T-helper 2 cell (primary cell): ENCODE measurements at places on chromosomes 1 and 21.

GRCh38 chr1:94335447-94335846 lies 82.7 kb upstream of the ABCD3 start:
- DNase-seq: no peak

DNA sequence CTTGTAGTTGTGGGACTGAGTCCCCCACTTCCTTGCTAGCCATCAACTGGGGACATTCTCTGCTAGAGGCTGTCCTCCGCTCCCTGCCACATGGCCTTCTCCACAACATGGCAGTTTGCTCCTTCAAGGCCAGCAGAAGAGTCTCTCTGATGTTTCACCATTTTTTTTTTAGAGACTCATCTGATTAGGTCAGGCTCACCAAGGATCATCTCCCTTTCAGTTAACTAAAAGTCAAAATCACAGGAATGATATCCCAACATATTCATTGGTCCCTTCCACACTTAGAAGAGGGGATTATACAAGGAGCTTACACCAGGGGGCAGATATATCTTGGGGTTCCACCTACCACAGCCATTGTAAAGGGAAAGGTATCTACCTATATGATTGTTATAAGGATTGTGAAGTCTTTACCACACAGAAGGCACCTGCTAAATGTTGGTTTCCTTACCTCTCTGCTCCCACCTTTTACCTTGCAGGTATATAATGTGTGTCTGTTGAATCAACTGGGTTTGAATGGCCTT lies 23.3 kb downstream of the RIMKLA start:
- DNase-seq: no peak

DNA sequence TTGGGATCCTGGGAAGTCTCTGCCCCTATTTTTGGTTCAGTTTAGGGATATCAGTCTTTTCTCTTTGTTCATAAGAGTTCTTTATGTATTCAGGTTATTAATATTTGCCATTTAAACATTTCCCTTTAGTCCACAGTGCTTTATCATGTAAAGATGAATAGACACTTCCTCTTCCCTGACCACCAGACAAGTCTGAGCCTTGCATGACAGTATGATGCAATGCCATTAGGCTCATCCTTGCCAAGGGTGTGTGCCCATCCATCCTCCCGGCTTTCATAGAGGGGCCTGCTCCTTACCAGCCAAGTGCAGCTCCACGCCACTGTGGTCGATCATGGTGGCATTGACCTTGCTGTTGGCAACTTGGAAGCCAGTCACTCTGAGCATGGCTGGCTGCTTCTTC lies 52.1 kb downstream of the ZSCAN20 start:
- DNase-seq: no peak

DNA sequence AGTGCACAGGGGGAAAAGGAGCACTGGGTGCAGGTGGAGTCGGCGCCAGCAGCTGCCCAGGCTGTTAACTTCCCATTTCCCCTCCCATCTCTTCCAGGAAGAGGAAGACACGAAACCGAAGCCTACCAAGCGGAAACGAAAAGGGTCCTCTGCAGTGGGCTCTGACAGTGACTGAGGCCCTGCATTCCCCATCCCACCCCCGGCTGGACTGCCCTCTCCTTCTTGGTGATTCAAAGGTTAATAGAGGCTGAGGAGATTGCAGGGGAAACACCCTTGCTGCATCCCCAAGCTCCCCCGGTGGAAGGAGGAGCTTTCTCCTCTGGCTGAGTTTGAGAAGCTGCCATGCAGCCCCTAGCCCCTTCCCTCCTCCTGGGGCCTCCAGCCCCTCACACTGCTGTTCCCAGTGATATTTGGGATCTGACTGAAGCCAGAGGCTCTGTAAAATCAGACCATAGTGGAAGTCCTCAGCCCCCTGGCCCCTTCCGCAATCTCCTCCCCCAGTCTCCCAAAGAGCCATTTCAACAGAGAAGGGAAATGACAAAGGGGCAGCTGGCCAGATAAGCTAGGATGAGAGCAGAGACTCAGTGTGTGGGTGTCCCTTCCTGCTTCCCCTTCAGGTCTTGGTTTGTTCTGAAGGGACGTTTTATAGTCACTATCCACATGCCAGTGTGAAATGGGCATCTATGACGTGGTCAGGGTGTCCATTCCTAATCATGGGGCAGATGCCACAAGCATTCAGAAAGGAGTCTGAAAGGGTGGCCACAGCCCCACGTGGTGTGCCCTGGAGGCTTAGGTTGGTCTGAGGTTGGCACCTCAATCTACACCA lies 1.9 kb upstream of the SLC27A3 start:
- no peak for DNase-seq

GRCh38 chr1:204932573-204932909 lies 61.9 kb downstream of the NFASC start:
- no peak for DNase-seq

DNA sequence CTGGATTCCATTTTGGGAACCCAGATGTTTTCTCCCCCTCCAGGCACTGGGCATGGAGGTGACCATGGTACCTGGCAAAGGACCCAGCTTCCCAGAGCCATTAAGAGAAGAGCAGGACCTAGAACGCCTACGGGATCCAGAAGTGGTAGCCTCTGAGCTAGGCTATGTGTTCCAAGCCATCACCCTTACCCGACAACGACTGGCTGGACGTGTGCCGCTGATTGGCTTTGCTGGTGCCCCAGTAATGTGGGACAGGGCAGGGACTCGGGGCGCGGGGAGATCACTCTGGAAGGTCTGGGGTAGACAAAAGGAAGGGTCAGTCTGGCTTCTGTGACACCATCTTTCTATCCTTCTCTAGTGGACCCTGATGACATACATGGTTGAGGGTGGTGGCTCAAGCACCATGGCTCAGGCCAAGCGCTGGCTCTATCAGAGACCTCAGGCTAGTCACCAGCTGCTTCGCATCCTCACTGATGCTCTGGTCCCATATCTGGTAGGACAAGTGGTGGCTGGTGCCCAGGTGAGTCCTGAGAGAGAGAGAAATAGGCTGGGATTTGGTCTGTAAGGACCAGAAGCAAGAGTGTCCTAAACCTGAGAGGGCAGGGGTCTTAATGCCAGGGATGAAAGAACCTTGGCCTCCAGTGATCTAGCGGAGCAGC lies 1.6 kb downstream of the UROD start:
- DNase-seq: no peak

- DNase-seq: no peak
Observed at GRCh38 chr1:59705466-59706302, 109.1 kb upstream of the HOOK1 start.

DNA sequence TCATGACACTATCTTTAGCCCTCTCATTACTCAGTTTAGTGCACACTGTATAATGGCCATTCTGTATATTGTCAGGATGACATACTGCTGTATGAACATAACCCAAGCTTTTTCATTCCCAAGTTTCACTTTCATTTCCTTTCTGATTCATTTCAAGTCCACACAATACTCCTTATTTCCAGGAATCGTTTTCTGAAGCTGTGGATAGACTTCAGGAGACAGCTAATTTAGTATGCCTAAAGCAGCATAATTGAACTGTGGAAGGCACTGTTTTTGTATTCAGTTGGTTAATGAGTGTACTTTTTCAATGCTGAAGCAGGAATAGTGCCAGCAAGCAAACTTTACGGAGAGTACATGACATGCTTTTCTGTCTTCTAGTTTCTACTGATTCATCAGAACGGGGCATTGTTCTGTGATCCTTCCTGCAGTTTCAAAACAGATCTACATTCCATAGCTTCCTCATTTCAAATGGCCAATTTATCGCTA lies 578.5 kb upstream of the ZP4 start:
- no peak for DNase-seq

DNA sequence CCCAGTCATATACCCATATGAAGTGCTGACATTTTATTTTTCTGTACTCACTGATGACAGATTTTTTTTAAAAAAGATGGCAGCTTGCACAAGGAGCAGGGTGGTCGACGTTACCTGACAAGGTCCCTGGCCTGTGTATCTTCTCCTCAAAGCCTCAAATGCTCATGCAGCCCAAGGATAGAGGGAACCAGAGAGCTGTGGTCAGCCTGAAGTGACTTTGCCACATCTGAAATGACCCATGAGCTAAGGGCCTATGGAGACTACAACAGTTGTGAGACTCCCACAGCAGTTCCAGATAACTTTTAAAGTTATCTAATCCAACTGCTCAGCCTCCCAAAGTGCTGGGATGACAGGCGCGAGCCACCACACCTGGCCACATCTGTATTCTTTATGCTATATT lies 131.1 kb downstream of the GLUL start:
- no peak for DNase-seq

- DNase-seq: no peak
Observed at GRCh38 chr1:112889052-112889768, 66.8 kb downstream of the SLC16A1 start.

GRCh38 chr1:87134625-87135328 lies 193.9 kb upstream of the LMO4 start:
- no peak for DNase-seq

DNA sequence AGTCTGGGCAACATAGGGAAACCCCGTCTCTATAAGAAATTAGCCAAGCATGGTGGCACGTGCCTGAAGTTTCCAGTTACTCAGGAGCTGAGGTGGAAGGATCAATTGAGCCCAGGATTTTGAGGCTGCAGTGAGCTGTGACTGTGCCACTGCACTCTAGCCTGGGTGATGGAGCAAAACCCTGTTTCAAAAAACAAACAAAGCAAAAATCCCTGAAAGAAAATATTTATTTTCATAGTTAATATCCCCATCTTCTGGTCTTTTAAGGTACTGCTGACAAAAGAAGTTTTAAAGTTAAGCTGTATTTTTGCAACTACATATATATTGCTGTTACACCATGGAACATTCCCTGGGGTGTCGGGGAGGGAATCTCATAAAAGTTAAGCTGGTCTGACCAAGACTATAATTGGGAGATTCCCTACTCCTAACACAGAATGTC lies 26.0 kb downstream of the VAMP4 start:
- DNase-seq: no peak

- peak; percentile 31 for DNase-seq
Observed at GRCh38 chr1:150365941-150366340, 2.0 kb downstream of the RPRD2 start.

GRCh38 chr1:41687007-41687406 lies 202.5 kb upstream of the EDN2 start:
- DNase-seq: no peak

GRCh38 chr21:36557316-36557715 lies 77.4 kb upstream of the CLDN14 start:
- DNase-seq: no peak

DNA sequence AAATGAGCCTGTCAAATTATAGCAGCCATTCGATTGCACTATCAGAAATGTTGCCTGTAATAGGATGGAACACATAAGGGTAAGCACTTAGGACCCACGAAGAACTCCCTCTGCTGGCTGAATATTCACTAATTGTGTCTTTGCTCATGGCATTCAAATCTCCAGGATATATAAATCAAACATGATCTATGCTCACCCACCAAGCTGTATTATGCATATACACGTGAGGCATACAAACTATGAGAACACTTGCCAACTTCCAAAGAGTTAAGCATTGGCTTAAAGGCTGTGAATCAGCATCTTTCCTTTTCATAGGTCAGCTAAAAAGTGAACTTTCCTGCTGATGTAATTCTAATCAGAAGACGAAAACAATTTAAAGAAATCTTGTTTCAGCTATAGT lies 34.5 kb downstream of the TMPRSS15 start:
- peak; percentile 1 for DNase-seq

DNA sequence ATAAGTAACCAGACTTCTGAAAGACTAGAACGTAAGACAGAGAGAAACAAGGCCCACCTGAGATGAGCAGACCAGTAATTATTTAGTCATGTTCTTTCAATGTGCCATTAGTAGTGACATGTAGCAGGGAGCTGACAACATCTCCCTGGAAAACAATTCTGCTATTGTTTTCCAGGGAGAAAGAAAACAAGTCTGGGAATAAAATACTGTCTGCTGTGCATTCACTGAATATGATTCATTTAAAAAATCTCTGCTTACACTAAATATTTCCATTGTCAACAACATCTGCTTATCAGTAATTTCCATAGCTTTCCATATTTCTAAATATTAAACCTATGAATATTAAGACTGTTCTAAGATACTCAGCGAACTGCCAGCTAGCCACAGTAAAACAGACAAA lies 80.0 kb downstream of the VCAM1 start:
- no peak for DNase-seq

- DNase-seq: no peak
Observed at GRCh38 chr1:165696625-165697100, 1.7 kb downstream of the ALDH9A1 start.

GRCh38 chr1:160863061-160863773 lies 530 bp upstream of the CD244 start:
- no peak for DNase-seq

DNA sequence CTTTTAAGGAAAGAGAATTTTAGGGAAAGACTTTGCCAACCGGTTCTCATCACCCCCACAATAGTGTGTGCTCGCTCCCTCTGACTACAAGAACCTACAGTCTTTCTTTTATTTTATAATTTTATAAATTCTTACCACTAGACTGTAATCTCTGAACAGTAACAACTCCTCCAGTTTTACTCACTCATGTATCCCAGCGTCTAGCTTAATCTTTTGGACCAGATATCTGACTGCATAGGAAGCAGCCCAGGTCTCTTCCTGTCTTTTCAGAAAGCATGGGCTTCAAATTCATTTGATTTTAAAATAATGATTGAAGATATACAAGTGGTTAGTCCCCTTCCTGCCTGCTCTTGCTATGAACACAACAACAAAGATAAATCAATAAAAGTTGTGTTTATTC lies 19.0 kb upstream of the DUSP10 start:
- no peak for DNase-seq

DNA sequence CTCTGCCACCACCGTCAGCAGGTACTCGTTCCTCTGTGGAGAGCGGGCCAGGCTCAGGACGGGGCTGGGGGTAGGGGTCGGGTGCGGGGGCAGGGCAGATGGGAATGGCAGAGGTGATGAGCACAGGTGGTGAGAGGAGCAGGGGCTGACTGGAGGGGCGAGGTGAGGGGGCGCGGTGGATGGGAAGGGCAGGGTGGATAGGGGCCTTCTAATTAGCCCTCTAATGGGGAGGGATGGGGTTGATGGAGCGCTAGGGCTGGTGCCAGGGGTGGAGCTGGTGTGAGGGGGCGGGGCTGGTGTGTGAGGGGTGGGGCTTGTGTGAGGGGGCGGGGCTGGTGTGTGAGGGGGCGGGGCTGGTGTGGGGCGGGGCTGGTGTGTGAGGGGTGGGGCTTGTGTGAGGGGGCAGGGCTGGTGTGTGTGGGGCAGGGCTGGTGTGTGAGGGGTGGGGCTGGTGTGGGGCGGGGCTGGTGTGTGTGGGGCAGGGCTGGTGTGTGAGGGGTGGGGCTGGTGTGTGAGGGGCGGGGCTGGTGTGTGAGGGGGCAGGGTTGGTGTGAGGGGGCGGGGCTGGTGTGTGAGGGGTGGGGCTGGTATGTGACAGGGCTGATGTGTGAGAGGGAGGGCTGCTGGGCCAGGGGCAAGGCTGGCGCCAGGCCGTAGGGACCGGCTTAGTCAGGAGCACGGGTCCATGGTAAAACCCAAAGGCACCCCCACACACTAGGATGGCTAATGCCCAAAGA lies 5.9 kb downstream of the KRTAP10-1 start:
- DNase-seq: no peak

GRCh38 chr1:63321785-63322113 lies 618 bp upstream of the FOXD3 start:
- DNase-seq: no peak
